ENCODE measurements at places on chromosomes 1 and 21.

DNA sequence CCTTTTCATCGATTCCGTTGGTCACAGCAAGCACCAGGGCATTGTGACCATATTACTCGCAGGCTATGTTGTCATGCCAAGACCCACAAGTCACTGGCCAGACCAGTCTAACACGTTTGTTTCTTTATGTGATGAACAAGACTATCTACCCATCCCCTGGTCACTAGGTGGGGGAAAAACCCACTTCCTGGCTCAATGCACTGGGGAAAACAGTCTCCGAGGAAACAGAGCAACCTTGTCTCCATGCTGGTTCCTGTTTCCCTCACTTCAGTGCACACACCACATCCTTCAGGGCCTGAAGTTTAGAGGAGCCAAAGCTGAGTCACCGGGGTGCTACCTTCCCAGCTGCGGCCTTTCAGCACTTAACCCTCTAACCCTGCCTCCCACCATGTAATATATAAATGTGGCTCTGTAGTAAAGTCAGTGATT is 20.9 kb downstream of the ERICH3 start:
- DNase-seq = peak; percentile 69

GRCh38 chr1:73789965-73790364 is 408.0 kb downstream of the LRRIQ3 start:
- no peak for DNase-seq

DNA sequence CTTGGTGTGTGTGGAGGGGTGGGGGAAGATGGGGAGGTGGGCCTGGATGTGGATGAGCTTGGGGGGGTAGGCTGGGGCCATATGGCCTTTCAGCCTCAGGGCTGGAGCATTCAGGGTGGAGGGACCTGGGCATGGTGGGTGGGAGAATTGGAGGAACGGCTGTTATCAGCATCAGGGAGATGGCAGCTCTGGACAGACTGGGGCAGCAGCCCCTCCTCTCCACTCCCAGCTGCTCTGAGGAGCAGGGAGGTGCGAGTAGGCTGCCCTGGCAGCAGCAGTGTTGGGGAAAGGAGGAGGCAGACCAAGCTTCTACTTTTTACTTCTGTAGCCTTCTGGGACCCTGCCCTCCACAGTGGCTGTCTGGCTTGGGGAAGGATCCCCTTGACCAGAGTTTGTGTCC is 10.2 kb downstream of the PPFIA4 start:
- DNase-seq = no peak

GRCh38 chr21:34807881-34808568 is 139.2 kb downstream of the CLIC6 start:
- peak; percentile 95 for DNase-seq

Measured in stromal cell of bone marrow (primary cell).